ENCODE measurements at places on chromosomes 7 and 10. TPM values are rescaled to one million over a fixed set of nuclear protein-coding genes. Genes with fewer than 3 reads are reported as not detected.

GRCh38 chr7:100051611-100052010 is 2.0 kb downstream of the ZSCAN21 start:
- no peak for DNase-seq

- DNase-seq = no peak
These were observed 45.8 kb downstream of the ZNF736 start for GRCh38 chr7:64359543-64359942.

GRCh38 chr10:71830726-71831125 is 20.3 kb downstream of the PSAP start:
- DNase-seq = no peak

GRCh38 chr10:96283351-96283750 is 12.0 kb upstream of the BLNK start:
- DNase-seq = no peak

GRCh38 chr10:90614631-90615030 is 243.2 kb downstream of the HTR7 start:
- DNase-seq = no peak

- no peak for DNase-seq
These were observed 35.8 kb upstream of the DIP2C start for GRCh38 chr10:725302-725701.

DNA sequence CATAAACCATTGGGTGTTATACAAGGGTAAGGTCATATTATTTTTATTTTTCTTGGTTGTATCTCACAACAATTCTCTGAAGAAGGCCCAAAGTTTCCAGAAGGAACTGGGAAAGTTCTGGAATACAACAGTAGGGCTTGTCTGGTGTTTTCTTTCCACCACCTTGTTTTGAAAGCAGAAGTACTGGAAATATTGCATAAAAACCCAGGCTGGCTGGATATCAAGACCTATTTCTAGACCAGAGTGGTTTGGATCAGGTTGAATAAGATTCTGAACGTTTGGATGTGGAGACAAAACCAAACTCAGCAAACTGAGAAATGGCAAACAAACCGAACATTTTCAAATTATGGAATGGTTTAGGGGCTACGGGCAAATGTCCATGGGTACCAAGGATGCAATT is 182.6 kb upstream of the FZD8 start:
- DNase-seq = no peak

SAMD8 gene
- 25.8 TPM for total RNA-seq

GJC3 gene
- total RNA-seq = 0.65 TPM

PILRA gene
- 0.20 TPM for total RNA-seq
